ENCODE measurements at places on chromosomes 7 and 10.

- H3K4me3 ChIP-seq: no peak overlapping the region
- H3K27ac ChIP-seq: no peak overlapping the region
- DNase-seq: no peak
- H3K36me3 ChIP-seq: no peaks in the 10 kb centered on the region
- H3K4me1 ChIP-seq: no peaks in the 10 kb centered on the region
- no peaks in the 10 kb centered on the region for H3K27me3 ChIP-seq
These were observed 196.8 kb upstream of the PDE1C start for GRCh38 chr7:32266932-32267475.

GRCh38 chr7:24299192-24299591 is 15.2 kb downstream of the NPY start:
- no peaks in the 10 kb centered on the region for H3K36me3 ChIP-seq
- no peak overlapping the region for H3K4me3 ChIP-seq
- no peaks in the 10 kb centered on the region for H3K4me1 ChIP-seq
- DNase-seq: no peak
- H3K27ac ChIP-seq: no peak overlapping the region
- no peaks in the 10 kb centered on the region for H3K27me3 ChIP-seq

- H3K4me1 ChIP-seq: peaks cover 5% of the 10 kb centered on the region
- no peaks in the 10 kb centered on the region for H3K36me3 ChIP-seq
- H3K4me3 ChIP-seq: no peak overlapping the region
- DNase-seq: no peak
- no peak overlapping the region for H3K27ac ChIP-seq
- no peaks in the 10 kb centered on the region for H3K27me3 ChIP-seq
These were observed 10.6 kb downstream of the IFIT5 start for GRCh38 chr10:89425000-89425399.

DNA sequence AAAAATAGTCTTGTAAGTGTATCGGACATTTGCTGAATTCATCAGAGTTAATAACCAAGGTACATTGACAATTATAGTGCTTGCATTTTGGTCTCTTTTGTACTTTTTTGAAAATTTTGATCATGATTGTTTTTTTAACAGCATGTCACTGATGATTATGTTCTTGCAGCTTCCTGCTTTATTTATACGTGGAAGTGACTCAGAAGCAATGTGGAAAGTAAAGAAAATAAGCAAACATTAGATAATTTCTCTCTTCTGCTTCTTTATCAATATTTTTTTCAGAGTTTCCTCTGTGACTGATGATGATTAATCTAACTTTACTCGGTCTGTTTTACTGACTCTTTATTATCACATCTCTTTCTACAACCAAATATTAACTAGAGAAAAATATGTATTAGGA is 1351.9 kb downstream of the REEP3 start:
- no peaks in the 10 kb centered on the region for H3K27me3 ChIP-seq
- no peaks in the 10 kb centered on the region for H3K4me1 ChIP-seq
- H3K36me3 ChIP-seq: no peaks in the 10 kb centered on the region

- DNase-seq: no peak
- H3K4me1 ChIP-seq: no peaks in the 10 kb centered on the region
- no peaks in the 10 kb centered on the region for H3K36me3 ChIP-seq
- H3K4me3 ChIP-seq: no peak overlapping the region
- H3K27me3 ChIP-seq: no peaks in the 10 kb centered on the region
These were observed 24.1 kb upstream of the PROSER2 start for GRCh38 chr10:11798845-11799735.

DNA sequence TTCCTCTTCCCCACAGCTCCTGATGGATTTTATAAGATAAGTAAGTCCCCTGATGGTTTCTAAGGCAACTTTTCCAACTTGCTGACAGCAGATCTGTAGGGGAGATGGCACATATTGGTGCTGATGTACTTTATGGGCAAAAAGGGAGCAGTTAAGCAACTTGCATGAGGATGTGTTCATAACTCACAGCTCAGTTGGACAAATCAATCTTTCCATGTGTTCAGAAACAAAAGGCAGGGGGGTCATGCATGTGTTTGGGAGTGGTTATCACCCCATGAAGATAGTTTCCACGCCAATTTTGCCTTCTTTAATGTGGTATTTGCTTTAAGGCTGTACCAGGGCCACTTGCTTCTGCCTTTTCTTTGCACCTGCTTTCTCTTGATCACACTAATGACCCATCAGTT is 6.1 kb downstream of the RBM20 start:
- no peak for DNase-seq
- H3K36me3 ChIP-seq: no peaks in the 10 kb centered on the region

GRCh38 chr10:88104223-88104622 is 240.8 kb downstream of the PTEN start:
- H3K27me3 ChIP-seq: no peaks in the 10 kb centered on the region
- no peaks in the 10 kb centered on the region for H3K4me1 ChIP-seq
- no peak for DNase-seq
- no peak overlapping the region for H3K4me3 ChIP-seq
- H3K36me3 ChIP-seq: no peaks in the 10 kb centered on the region
- no peak overlapping the region for H3K27ac ChIP-seq

DNA sequence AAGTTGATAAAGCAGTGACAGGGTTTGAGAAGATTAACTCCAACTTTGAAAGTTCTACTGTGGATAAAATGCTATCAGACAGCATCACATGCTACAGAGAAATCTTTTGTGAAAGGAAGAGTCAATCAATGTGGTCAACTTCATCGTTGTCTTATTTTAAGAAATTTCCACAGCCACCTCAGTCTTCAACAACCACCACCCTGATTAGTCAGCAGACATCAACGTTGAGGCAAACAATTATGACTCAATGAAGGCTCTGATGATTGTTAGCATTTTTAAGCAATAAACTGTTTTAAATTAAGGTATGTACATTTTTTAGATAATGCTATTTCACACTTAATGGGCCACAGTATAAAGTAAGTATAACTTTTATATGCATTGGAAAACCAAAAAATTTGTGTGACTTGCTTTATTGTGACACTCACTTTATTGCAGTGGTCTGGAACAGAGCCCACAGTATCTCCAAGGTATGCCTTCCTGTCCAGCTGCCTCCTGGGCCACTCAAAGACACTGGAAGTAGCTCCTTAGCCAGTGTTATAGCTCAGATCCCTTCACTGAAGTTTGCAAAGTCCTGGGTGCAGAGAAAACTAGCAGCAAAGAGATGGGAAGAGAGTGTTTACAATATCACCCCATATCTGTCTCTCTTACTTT is 293.1 kb downstream of the ARHGAP12 start:
- H3K27ac ChIP-seq: no peak overlapping the region
- H3K27me3 ChIP-seq: no peaks in the 10 kb centered on the region
- no peaks in the 10 kb centered on the region for H3K36me3 ChIP-seq
- H3K4me1 ChIP-seq: no peaks in the 10 kb centered on the region

DNA sequence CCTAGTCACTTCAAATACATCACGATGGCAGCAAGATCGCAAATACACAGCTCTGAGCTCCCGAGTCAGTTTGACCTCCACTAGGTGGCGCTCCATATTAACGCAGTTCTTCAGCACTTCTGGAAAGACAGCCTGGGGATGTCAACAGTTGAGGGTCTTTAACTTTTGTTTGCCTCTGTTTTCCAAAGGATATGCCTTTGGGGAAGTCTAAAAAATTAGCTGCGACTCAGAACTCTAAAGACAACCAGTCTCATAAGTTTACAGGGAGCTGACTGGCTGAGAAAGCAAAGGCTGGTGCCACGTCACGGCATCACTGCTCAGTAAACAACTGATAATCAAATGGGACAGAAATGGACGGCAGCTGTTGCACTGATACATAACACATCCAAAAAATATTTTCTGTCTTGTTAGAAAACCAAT is 458.8 kb downstream of the SORCS1 start:
- DNase-seq: no peak
- peaks cover 16% of the 10 kb centered on the region for H3K27me3 ChIP-seq
- H3K4me3 ChIP-seq: no peak overlapping the region
- no peak overlapping the region for H3K27ac ChIP-seq

DNA sequence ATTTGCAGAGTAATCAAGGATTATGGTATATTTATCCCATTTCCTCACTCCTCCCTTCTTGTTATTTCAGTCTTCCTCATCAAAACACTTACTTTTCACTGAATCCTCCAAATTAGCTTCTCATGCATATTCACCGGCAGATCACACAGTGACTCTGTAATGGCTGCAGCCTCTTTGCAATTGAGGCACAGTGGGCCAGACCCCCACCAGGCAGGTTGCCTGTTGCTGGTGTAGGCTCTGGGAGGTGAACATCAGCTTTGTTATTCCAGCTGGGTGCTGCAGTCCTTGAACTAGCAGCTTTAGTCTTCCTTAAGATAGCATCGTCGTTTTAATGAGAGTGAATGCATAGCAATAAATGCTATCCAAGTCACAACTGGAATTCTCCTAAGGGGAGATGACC is 449.3 kb downstream of the CNTNAP2 start:
- no peaks in the 10 kb centered on the region for H3K36me3 ChIP-seq
- no peaks in the 10 kb centered on the region for H3K4me1 ChIP-seq
- H3K27me3 ChIP-seq: no peaks in the 10 kb centered on the region
- H3K4me3 ChIP-seq: no peak overlapping the region

DNA sequence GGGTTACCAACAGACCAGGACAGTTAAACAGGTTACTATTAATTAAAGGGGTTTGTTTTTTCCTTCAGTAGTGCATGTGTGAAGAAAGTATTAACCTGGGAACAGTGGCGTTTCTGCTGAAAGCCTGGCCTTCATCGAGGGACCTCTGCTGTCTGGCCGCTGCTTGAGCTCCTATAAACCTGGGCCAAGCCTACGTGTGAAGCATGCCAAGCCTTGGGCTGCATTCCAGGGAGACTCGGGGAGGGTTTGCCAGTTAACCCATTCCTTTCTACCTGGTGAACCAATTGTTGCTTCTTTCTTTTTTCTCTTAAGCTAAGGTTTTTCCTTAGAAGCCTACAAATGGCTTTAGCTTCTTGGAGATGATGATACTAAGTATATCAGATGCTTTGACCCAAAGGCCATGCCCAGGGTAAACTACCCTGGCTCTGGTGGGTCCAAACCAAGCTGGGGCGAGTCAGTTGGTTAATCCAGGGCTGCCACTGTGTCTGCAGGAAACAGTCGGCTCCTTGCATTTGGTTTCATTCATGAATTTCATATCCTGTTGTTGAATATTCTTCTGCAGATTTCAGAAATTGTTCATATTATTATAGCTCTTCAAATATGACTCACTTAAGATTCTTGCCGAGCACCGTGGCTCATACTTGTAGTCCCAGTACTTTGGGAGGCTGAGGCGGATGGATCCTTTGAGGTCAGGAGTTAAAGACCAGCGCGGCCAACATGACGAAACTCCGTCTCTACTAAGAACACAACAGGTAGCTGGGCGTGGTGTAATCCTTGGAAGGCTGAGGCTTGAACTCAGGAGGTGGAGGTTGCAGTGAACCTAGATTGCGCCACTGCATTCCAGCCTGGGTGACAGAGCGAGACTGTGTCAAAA is 23.8 kb downstream of the PFKP start:
- H3K4me3 ChIP-seq: no peak overlapping the region

DNA sequence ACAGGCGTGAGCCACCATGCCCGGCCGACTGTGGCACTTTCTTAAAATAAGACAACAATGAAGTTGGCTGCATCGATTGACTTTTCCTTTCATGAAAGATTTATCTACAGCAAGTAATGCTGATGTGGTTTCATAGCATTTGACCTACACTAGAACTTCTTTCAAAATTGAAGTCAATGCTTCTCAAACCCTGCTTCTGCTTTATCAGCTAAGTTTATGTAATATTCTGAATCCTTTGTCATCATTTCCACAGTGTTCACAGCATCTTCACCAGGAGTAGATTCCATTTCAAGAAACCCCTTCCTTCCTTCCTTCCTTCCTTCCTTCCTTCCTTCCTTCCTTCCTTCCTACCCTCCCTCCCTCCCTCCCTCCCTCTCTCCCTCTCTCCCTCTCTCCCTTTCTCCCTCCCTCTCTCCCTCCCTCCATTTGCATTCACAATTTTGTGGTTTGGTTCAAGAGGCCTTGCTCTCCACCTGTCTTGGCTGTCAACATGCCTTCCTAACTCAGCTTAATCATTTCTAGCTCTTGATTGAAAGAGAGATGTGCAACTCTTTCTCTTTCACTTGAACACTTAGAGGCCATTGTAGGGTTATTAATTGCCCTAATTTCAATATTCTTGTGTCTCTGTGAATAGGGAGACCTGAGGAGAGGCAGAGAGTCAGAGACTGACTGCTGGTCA is 52.1 kb downstream of the HDAC9 start:
- H3K27me3 ChIP-seq: no peaks in the 10 kb centered on the region
- no peaks in the 10 kb centered on the region for H3K4me1 ChIP-seq
- H3K27ac ChIP-seq: no peak overlapping the region

DNA sequence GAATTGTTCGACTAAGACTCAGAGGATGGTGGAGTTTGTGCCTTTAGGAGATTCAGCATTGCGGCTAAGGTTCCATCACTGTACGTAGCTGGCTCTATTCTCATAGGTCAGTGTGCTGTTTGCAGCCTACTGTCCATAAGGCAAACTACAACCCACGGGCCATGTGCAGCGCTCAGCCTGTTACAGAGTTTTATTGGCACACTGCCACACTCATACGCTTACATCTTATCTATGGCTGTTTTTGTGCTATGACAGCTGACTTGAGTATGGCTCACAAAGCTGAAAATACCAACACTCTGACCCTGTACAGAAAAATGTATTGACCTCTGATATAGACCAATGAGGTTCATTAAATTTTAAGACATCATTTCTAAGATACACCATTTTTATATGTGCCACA is 114.5 kb downstream of the ARID5B start:
- no peaks in the 10 kb centered on the region for H3K27me3 ChIP-seq
- H3K36me3 ChIP-seq: no peaks in the 10 kb centered on the region
- no peak overlapping the region for H3K27ac ChIP-seq
- DNase-seq: no peak

- peaks cover 43% of the 10 kb centered on the region for H3K36me3 ChIP-seq
- peaks cover 6% of the 10 kb centered on the region for H3K4me1 ChIP-seq
These were observed 491.9 kb downstream of the PARD3 start for GRCh38 chr10:34323192-34323591.

GRCh38 chr7:146345251-146345650 is 228.7 kb downstream of the CNTNAP2 start:
- no peak for DNase-seq
- no peaks in the 10 kb centered on the region for H3K27me3 ChIP-seq
- no peak overlapping the region for H3K4me3 ChIP-seq
- H3K4me1 ChIP-seq: no peaks in the 10 kb centered on the region
- H3K27ac ChIP-seq: no peak overlapping the region

DNA sequence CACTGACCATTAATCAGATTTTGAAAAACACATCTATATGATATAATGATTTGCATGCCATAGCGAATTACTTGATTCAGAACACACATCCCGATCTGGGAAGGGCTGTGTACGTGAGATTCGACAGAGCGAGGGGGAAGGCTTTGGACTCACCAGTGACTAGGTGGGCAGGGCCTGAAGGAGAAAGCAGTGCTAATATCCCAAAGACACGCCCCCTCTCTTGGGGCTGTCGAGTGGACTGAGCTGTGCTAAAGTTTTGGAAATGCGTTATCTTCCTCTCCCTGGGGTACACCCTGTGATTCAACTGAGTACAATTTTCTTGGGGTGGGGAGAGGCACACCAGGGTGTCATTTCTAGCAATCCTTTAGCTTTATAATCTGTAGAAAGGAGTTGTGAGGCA is 1.8 kb downstream of the LRRC17 start:
- no peak for DNase-seq
- H3K4me1 ChIP-seq: no peaks in the 10 kb centered on the region
- H3K27ac ChIP-seq: no peak overlapping the region
- H3K4me3 ChIP-seq: no peak overlapping the region
- no peaks in the 10 kb centered on the region for H3K27me3 ChIP-seq

All from esophagus squamous epithelium (tissue), 5 donors.